SHP77 (cell line): ENCODE measurements at places on chromosomes 7 and 10.
A peak's percentile ranks its signal among the peaks of the same experiment; 100 is the strongest.

- no peak for DNase-seq
Observed at GRCh38 chr10:114034923-114035645, 8.6 kb upstream of the ADRB1 start.

DNA sequence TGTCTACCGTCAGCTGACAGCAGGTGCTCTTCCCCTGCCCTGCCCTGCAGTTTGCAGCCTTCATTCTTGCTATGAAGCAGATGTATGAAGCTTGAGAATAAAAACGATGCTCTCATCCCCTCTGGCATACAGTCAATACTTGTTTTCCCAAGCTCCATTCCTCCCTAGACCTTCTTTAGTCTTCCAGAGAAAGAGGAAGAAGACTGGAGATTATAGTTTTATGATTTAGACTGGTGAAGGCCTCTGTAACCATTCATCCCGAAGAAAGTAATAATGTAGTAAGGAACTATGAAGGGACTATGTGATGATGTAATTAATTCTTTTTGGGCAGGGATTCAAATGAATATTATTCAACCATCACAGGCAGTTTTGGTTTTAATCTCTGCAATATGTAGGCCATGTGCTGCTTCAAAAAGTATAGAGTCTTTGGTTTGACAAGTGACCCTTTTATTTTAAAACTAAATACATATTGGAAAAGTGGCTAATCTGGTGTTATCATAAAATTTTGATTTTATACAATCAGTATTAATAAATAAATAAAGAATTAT lies 242.4 kb upstream of the KIAA1217 start:
- DNase-seq = no peak

GRCh38 chr7:50632561-50633413 lies 67.6 kb upstream of the DDC start:
- peak; percentile 72 for DNase-seq

DNA sequence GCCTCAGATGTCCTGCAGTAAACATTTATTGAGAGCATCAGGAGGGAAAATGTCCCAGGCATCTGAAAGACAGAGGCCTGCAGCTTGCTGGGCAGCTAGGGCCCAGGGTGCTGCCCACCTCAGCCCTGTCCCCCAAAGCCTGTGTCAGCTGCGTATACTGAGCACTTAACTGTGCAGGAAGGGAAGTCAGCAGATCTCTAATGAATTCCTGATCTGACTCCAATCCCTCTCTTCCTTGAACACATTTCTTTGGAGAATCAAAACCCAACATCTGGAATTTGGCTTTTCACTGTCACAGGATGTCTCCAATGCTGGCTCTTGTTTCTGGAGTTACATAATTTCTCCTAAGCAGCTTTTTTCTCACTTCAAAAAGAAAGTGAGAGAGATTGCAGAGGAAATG lies 364.7 kb upstream of the NFE2L3 start:
- no peak for DNase-seq

DNA sequence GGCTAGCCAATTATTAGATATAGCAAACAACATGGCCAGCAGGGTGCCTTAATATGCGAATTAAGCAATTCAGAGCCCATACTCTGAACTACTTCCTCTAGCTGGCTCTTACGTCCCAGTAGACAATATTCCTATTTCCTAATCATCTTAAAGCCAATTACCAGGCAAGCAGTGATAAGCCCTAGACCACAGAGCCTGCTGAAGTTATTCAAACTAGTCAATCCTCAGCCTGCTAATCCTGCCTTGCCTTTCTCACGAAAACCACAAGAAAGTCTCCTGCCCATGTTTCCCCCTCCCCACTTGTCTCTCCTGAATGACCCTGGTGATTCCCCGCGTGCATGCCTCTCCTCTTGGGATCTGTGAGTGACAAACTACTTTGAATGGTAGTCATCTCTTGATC lies 86.8 kb upstream of the CACNA2D1 start:
- DNase-seq = no peak

- no peak for DNase-seq
Observed at GRCh38 chr7:24318326-24318725, 34.3 kb downstream of the NPY start.

- no peak for DNase-seq
Observed at GRCh38 chr7:67426654-67427053, 430.0 kb downstream of the TYW1 start.

DNA sequence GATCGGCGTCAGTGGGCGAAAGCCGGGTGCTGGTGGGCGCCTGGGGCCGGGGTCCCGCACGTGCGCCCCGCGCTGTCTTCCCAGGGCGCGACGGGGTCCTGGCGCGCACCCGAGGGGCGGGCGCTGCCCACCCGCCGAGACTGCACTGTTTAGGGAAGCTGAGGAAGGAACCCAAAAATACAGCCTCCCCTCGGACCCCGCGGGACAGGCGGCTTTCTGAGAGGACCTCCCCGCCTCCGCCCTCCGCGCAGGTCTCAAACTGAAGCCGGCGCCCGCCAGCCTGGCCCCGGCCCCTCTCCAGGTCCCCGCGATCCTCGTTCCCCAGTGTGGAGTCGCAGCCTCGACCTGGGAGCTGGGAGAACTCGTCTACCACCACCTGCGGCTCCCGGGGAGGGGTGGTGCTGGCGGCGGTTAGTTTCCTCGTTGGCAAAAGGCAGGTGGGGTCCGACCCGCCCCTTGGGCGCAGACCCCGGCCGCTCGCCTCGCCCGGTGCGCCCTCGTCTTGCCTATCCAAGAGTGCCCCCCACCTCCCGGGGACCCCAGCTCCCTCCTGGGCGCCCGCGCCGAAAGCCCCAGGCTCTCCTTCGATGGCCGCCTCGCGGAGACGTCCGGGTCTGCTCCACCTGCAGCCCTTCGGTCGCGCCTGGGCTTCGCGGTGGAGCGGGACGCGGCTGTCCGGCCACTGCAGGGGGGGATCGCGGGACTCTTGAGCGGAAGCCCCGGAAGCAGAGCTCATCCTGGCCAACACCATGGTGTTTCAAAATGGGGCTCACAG lies 1.1 kb downstream of the EGFR start:
- DNase-seq = peak; percentile 28

DNA sequence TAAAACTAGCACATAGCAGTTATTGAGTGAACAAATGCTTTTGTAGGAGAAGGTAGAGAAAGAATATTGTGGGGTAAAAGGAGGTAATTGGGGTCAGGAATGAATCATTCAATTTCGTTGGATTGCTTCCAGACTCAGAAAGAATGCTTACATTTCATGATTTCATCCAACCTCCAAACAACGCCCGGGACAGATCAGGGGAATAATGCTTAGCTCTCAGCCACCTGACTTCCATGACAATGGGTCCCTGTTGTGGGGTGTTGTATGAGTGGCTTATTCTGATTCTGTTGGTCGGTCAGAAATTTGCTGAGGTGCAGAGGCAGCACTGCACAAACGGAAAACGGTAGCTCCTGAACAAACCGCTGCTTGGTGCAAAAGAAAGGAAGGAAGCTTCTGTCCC lies 24.0 kb upstream of the INPP5F start:
- DNase-seq = no peak
